Brain (organoid and tissue), 16 donors: ENCODE measurements at places on chromosomes 7 and 10. TPM values are rescaled to one million over a fixed set of nuclear protein-coding genes. Genes with fewer than 3 reads are reported as not detected.

DNA sequence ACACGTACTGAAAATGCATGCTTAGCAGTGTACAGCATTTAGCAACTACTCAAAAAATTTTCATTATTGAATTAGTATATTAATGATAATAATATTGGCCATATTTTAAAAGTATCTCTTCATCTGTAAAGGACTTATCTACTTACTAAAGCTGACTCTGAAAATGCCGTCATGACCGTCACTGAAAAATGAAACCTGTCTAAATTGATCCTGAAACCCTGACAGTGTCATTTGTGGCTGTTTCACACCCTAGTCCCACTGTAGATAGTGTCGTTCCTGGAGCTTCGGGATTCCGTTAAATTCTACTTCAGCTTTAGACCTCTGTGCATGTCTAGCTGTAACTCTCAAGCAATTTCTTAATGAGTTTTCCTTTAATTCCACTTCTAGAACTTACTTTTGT, 35.8 kb upstream of the EZH2 start:
- DNase-seq: no peak

DNA sequence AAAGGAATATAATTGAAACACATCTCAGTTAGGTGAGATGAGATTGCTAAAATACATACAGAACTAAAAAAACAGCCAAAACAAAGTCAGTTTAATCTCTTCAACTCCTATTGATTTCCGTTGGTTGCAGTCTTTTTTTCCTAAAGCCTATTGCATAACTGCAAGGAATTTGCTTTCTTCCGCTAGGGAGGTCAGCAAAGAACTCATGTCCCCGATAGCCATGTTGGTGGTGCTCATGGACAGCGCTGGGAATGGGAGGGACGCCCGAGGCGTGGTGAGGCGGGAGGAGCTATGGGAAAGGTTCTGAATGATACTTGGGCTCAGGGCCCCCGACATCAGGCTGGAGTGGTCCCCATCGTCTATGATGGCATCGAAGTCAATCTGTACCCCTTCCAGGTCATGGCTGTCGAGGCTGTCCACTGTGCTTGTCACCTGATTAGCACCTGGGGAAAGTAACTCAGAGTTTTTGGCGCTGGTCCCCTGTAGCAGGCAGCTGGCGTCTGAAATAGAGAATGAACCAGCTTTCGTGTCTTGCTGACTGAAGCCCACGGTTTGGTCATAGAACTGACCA, 261.4 kb upstream of the INHBA start:
- DNase-seq: no peak

- no peak for DNase-seq
Measured at GRCh38 chr7:99554939-99555338, 3.0 kb upstream of the FAM200A start.

- peak; percentile 13 for DNase-seq
Measured at GRCh38 chr7:146208492-146208891, 91.9 kb downstream of the CNTNAP2 start.

GRCh38 chr7:72099784-72100183, 312.4 kb downstream of the CALN1 start:
- DNase-seq: no peak

- DNase-seq: no peak
Measured at GRCh38 chr10:51716981-51717380, 17.6 kb upstream of the CSTF2T start.

DNA sequence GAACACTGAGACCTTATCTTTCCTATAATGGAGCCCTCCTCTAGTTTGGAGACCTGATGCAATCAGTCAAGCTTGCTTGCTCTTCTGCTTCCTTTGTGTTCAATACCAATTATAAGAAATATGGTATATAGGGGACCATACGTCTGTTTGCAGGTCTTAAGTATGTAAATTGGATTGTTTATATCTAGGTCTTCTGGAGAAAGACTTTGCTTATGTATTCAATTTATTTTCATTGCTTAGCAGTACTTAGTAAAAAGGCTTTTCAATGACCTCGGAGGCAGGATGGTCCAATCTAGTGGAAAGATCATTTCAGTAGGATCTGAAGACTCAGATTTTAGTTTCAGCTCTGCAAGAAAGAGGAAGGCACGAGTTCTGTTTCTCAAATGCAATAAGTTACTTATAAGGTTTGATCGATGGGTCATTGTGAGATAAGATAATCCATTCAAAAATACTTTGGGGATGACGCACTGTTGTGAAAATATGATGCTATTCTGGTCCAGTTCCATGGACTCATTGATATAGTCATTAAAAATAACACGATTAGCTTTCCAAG, 571.6 kb downstream of the SH2D4B start:
- DNase-seq: no peak

GRCh38 chr10:109886037-109886780, 37.1 kb downstream of the XPNPEP1 start:
- no peak for DNase-seq

GRCh38 chr7:26705567-26705966, 158.8 kb downstream of the SKAP2 start:
- no peak for DNase-seq

- no peak for DNase-seq
Measured at GRCh38 chr7:84154991-84155781, 39.4 kb downstream of the SEMA3A start.

- no peak for DNase-seq
Measured at GRCh38 chr7:39922580-39922979, 27.5 kb upstream of the CDK13 start.

- DNase-seq: no peak
Measured at GRCh38 chr10:113084031-113084430, 134.0 kb downstream of the TCF7L2 start.

GRCh38 chr10:130687566-130687965, 551.4 kb downstream of the GLRX3 start:
- DNase-seq: no peak

DNA sequence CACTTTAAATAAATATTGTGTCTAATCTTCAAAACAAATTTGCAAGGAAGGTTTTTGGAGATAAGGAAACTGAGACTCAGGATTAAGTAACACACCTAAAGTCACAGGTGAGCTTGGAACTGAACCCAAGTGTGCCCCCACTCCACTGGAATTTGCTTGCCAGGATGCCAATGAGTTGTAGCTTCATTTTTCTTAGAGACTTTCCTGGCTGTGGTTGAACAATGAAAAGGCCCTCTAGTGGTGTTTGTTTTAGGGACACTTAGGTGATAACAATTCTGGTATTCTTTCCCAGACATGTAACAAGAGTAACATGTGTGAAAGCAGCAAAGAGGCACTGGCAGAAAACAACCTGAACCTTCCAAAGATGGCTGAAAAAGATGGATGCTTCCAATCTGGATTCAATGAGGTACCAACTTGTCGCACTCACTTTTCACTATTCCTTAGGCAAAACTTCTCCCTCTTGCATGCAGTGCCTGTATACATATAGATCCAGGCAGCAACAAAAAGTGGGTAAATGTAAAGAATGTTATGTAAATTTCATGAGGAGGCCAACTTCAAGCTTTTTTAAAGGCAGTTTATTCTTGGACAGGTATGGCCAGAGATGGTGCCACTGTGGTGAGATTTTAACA, 1.5 kb downstream of the IL6 start:
- peak; percentile 32 for DNase-seq

GRCh38 chr10:85671530-85671929, 695.1 kb downstream of the GRID1 start:
- DNase-seq: no peak

- no peak for DNase-seq
Measured at GRCh38 chr7:155229548-155230168, 68.0 kb upstream of the INSIG1 start.

DNA sequence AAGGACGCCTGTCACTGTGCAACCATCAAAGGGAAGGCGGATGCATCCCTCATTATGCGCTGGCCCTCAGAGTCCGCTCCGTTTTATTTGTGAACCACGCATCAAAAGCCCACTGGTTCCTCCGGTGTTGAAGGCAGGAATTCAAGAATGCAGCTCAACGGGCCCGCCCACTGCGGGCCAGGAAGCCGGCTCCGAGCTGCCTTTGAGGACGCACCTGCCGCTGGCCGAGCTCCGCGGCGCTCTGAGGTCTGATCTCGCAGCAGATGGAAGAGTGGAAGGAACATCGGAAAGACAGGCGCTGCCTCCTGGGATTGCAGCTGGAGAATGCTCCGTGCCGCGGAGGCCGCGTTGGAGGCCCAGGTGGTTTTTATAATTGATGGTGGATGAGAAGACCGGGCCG, 56.9 kb upstream of the ADGRA1 start:
- DNase-seq: peak; percentile 65

DNA sequence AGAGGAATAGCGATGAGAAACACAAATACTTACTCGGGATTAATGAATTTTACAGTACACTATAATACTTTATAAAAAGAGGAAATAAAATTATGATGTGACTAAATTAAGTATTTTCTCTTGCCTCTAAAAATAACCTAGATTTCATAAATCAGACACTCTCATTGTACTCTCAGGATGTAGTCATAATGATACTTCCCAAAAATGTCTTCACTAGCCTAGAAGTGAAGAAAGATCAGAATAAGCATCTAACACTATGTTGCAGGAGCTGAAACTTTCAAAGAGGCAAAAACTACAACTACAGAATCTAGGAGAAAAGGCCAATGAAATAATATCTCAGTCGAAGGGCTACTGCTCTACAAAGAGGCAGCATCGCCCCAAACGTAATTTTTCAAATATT, 49.4 kb downstream of the DNAJC1 start:
- no peak for DNase-seq

DNA sequence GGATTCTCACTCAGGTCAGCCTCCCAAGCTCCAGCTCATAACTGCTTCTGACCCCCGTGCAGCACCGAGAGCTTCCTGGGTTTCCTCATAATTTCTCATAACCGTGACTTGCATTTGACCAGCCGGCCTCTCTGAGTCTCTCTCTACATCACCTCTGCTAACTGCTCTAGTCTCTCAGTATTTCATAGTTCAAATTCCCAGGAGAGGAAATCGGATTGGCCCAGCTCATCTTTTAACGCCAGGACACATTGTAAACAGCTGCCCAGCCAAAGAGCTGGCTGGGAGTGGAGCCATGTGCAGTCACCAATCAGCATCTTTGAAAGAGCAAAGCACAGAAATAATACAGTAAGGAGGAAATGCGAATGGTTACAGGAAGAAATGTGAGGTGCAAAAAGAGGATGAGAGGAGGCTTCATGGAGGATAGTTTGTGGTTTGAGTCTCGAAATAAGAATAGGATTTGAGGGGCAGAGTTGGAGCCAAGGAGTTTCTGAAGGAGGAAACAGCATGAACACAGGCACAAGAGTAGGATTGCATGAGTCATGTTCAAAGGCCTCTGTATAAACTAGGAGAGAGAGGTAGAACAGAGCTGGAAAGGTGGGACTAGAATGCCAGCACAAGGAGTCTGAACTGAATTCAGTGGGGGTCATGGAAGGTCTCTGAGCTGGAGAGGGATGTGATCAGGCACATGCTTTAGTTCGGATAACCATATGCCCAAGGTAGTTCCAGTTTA, 15.2 kb upstream of the LBX1 start:
- no peak for DNase-seq

GRCh38 chr10:408236-408635, 273.0 kb downstream of the ZMYND11 start:
- DNase-seq: no peak

MLLT10 gene
- polyA plus RNA-seq: 17.4 TPM

UNCX gene
- polyA plus RNA-seq: not detected

HOXA11 gene
- polyA plus RNA-seq: 20.1 TPM

OR2A1 gene
- not detected for polyA plus RNA-seq

HOXA9 gene
- 1.1 TPM for polyA plus RNA-seq

OLAH gene
- polyA plus RNA-seq: not detected

TRPV6 gene
- not detected for polyA plus RNA-seq

ACSM6 gene
- not detected for polyA plus RNA-seq
